Immature natural killer cell (primary cell): ENCODE measurements at places on chromosomes 2 and 18.
A peak's percentile ranks its signal among the peaks of the same experiment; 100 is the strongest.

DNA sequence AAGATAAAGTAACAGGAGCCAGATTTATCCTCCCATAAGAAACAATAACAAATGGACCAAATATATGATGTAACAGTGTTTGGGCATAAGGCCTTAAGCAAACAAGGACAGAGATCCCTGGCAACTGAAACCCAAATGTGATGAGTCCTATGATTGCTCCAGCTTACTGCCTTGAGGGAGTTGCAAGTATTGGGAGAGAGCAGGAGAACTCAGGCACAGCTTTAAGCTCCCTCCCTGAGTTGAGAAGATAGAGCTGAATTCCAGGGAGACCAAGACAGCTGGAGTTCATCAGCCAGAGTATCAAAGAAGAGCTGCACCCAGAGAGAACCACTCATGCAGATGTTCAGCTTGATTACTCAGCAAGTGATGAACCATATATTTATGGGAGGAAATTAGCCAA lies 814.5 kb upstream of the RAB6C start:
- no peak for DNase-seq

GRCh38 chr2:240343548-240343947 lies 91.9 kb upstream of the GPC1 start:
- DNase-seq = no peak

DNA sequence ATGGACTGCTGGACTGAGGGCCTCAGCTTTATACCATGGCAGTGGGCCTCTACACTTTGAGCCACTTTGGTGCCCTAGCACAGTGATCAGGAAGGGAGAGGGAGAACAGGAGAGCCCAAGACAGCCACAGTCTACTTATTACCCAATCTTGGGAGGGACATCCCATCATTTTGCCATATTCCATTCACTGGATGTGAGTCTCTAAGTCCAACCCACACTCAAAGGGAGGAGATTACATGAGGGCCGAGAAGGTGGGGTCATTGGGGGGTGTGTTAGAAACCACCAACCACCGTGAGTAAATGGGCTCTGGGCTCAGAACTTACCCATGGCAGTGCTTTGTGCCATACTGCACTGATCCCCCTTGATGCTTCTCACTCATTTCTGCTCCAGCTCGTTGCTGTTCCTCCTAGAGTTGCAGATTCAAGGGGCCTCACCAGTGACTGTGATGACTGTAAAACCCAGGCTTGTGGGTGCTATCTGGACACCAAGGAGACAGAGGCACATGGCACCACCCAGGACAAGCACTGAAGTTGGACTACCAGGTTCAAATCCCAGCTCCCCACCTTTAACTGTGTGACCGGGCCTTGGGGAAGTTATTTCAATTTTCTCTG lies 97.6 kb upstream of the RAB6C start:
- DNase-seq = no peak

DNA sequence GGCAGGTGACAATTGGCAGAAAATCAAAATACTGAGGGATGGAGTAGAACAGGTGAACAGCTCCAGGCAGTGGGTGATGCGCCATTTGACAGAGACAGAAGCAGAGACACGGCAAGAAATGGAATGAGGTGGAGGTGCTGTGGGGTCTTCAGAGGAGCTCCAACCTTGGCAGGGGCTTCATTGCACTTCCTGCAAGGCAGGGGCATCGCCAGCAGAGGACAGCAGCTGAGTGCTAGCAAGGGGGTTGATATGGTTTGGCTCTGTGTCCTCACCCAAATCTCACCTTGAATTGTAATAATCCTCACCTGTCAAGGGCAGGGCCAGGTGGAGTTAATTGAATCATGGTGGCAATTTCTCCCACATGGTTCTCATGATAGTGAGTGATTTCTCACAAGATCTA lies 42.8 kb downstream of the CCDC68 start:
- no peak for DNase-seq

- DNase-seq = peak; percentile 3
Measured at GRCh38 chr2:54429811-54430551, 26.1 kb upstream of the SPTBN1 start.

- DNase-seq = peak; percentile 87
Measured at GRCh38 chr2:223760838-223761502, 76.4 kb downstream of the AP1S3 start.

GRCh38 chr2:184654945-184655344 lies 56.6 kb downstream of the ZNF804A start:
- no peak for DNase-seq

DNA sequence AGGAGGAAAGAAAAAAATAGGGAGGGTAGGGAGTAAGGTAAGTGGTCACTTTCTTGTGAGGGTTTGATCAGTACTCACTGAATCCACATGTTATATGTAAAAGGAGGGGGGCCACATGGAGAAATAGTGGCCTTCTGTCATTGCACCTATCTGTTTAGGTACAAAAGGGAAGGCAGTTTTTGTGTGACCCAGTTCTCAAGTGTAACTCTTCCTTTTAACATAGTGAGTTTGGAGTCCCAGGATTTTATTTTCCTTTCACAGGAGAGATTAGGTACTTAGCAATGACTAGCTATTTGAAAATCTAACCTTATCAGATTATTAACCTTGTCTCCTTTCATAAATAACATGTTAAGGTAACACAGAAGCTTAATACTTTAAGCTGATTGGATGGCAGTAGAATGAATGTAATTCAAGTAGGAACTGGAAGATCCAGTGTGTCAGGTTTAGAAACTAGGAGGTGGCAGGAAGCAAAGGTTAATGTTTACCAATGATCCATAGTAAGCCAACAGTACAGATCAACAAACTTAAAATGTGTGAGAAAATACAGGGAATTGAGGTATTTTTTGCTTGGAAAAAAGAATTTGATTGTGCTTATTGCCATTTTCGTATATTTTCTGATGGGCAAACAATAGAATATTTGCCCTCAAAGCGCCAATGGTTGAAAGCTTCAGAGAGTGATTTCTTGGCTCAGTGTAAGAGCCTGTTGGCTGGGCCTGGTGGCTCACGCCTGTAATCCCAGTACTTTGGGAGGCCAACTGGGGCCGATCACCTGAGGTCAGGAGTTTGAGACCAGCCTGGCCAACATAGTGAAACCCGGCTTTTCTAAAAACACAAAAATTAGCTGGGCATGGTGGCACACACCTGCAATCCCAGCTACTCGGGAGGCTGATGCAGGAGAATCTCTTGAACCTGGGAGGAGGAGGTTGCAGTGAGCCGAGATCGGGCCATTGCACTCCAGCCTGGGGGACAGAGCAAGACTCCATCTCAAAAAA lies 11.3 kb downstream of the HNMT start:
- DNase-seq = no peak

DNA sequence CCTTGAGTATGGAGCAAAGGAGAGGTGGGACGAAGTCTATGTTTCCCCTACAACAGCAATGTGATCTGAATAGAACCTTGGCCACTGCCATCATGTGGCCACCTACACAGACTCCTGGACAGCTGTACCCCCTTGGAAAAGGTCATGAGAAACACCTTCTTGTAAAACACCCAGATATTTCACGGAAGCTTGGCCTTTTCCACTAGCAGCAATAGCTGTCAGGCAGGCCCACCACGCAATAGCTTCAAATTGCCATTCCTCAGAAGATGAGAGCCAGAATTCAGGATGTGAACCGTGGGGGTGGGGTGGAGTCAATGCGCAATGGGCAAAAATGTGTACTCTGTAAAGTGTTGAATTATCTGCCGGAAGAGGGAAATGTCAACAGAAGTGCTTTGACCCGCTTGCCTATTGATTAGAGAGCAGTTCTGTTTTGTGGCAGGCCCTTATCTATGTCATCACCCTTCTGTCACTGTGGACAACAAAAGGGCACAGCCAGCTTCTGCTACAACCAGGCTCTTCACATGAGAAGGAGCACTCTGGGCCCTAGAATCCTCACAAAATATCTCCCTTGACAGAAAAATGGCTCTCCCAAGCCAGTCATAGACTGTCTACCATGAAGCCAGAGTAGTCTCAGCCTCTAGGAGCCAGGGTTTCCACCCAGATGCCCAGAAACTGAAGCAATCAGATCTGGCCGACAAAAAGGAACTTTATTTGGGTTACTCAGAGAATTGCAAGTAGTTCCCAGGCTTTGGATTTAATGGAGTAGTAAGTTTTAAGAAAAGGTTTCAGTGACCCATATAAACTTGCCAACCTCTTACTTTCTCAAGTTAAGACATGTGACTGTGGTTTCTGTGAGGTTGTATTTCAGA lies 9.5 kb downstream of the INPP1 start:
- DNase-seq = no peak

DNA sequence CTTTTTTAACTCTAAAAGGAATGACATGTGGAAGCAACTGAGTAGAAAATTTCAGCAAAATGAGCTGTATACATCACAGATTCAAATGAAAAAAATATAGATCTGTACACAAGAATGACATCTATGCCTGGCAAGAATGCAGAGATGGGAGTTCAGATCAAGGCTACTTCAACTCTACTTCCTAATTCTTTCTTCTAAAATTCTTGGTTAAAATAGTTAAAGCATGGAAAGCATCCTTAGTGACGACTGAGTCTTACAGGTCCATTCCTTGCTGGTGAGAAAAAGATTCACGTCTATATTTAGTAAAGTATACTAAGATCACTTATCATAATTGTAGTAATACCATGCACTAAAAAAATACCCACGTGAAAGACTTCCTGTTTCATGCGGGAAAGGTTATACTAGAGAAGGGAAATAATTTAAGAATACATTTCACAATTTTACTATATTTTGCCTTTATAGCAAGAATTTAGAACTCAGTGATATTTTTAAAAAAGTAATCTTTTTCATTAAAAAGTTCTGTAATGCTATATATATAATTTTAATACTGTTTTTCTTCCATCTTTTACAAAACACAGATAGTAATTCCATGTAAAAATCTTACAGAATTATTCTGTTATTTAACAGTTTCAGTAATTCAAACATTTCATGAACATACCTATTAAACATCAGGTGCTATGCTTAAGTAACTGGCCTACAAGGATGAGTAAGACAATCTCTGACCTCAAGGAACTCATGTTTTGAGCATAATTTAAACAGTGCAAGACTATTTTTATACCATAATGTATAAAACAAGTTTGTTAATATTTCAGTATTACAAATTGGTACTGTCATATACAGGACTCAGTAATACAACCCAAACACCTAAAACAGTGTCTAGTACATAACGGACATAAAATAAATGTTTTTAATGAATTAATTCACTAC lies 159.6 kb downstream of the BAZ2B start:
- DNase-seq = no peak

GRCh38 chr2:170509452-170510193 lies 205.5 kb upstream of the SP5 start:
- no peak for DNase-seq

GRCh38 chr2:102480285-102481195 lies 7.5 kb downstream of the SLC9A4 start:
- DNase-seq = no peak

GRCh38 chr18:26386002-26386401 lies 159.8 kb downstream of the TAF4B start:
- DNase-seq = no peak

- DNase-seq = no peak
Measured at GRCh38 chr18:77135339-77136075, 2.9 kb upstream of the MBP start.

GRCh38 chr18:63895190-63895589 lies 7.7 kb downstream of the SERPINB2 start:
- no peak for DNase-seq

- no peak for DNase-seq
Measured at GRCh38 chr18:32201948-32202672, 12.3 kb downstream of the MEP1B start.

DNA sequence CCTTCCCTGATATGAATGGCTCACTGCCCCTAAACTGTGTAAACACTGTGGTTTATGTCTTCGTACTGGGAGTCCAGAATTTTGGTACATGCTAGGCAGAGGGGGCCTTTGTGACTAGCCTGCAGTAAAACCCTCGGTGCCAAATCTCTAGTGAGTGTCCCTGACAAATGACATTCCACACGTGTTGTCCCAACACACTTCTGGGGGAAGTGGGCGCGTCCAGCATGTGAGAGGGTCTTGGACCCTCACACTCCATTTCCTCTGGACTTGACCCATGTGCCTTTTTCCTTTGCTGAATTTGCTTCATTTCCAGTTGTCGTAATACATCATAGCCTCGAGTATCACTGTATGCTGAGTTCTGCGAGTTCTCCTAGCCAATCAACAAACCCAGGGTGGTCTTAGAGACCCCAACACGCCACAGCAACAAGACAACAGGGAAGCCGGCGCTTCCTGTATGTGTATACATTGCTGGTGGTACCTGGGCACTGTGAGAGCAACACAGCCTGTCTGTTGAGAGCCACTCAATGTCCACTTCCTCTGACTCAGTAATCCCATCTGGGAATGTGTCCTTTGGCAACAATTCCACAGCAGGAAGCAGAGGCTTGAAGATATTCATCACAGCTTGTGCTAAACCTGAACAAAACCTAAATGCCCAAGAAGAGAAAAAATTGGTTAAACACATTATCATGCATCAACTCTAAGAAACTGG lies 26.9 kb upstream of the SLC66A3 start:
- DNase-seq = no peak

- no peak for DNase-seq
Measured at GRCh38 chr2:86632672-86633071, 9.0 kb upstream of the RNF103 start.

- no peak for DNase-seq
Measured at GRCh38 chr2:234195516-234195915, 145.0 kb downstream of the SPP2 start.

DNA sequence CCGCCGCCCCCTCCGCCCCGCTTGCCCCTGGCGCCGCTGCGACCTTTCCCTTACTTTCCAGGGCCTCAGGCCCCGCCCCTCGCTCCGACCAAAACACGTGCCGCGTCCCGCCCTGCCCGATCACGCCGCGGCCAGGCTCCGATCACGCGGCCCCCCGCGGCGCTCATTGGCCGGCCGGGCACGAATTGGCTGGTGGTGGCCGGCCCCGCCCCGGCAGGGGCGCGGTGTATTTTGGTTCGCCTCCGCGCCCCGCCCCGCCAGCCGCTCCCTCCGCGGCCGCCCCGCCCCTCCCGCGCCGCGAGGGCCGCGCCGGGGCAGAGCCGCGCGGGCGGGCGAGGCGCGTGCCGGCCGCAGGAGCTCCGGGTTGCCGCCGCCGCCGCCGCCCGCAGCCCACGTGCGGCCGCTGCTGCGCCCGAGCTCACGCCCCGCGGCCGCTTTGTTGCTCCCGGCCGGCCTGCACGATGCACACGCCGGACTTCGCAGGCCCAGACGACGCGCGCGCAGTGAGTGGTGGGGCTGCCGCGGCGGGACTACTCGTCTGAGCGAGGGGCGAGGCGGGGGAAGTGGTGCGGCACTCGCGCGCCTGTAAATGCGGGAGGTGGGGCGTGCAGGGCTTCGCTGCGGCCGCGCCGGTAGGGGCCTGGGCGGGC lies at the start of gene KLF11:
Gene KLF11 (plus strand): TSS at position 295 of the 650 bp plus-strand sequence. CDS start 167 bp downstream, at position 462.
- peak; percentile 86 for DNase-seq

DNA sequence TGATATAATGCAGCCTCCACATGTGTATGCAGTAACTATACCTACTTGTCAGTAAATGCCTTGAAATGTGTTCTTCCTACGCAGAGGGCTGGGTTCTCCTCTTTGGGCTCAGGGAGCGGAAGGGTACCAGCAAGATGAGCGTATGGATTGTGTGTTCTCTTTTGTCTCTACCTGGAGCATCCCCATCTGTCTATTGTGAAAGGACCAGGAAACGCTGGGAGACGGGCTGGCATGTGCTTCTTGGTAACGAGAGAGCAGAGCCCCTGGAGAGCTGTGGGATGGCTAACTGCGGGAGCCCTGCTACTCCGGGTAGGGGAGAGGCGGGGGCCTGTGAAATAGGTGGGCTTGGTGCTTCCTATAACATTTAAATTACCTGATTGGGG lies 80.9 kb downstream of the BCL2 start:
- no peak for DNase-seq

- DNase-seq = peak; percentile 56
Measured at GRCh38 chr2:110994250-110994961, 126.3 kb upstream of the BCL2L11 start.
